Urinary bladder (tissue), 4 donors: ENCODE measurements at places on chromosomes 12 and 14. TPM values are rescaled to one million over a fixed set of nuclear protein-coding genes. Genes with fewer than 3 reads are reported as not detected.

The PTGER2 gene
- 4.8 TPM for total RNA-seq

The TPH2 gene
- not detected for total RNA-seq

The LBHD2 gene
- total RNA-seq = not detected

The KLRC3 gene
- total RNA-seq = 0.69 TPM

The ANO2 gene
- 8.8 TPM for total RNA-seq

The TAS2R50 gene
- 20.0 TPM for total RNA-seq
